ENCODE measurements at places on chromosomes 6 and 20.

GRCh38 chr6:42350911-42351310 is 100.8 kb downstream of the TRERF1 start:
- DNase-seq: no peak

- no peak for DNase-seq
These were observed 53.6 kb upstream of the BHLHE23 start for GRCh38 chr20:63060057-63060991.

DNA sequence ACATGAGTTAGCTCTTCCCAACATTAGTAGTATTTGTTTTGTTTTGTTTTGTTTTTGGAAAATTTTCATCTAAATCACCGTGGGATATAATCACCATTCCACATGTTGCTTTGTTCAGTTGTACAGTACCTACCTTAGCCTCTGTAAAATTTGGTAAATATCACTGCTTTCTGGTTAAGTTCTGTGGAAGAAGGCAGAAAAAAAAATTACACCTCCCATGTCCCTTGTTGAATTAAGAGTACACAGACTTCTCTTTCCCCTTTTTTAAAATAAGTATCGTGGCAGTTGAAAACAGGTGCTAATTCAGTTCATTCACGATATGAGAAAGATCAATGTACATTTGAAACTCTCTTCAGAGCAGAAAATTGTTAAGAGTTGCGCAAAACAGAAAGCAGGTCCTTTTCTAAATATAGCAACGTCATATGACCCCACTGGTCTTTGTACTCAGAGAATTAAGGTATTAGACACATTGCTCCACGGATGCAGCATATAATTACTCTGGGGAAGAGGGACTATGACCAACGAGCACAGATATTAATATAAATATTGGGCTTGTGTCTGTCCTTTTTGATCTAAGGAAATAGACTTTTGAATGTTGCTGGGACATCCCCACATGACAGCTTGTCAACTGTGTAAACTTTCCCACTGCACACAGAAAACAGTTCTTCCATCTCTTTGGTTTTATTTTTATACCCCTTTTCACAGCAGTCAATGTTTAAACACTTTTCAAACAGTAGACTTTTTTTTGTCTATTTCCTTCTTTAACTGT is 58.6 kb upstream of the ZNF217 start:
- DNase-seq: no peak

DNA sequence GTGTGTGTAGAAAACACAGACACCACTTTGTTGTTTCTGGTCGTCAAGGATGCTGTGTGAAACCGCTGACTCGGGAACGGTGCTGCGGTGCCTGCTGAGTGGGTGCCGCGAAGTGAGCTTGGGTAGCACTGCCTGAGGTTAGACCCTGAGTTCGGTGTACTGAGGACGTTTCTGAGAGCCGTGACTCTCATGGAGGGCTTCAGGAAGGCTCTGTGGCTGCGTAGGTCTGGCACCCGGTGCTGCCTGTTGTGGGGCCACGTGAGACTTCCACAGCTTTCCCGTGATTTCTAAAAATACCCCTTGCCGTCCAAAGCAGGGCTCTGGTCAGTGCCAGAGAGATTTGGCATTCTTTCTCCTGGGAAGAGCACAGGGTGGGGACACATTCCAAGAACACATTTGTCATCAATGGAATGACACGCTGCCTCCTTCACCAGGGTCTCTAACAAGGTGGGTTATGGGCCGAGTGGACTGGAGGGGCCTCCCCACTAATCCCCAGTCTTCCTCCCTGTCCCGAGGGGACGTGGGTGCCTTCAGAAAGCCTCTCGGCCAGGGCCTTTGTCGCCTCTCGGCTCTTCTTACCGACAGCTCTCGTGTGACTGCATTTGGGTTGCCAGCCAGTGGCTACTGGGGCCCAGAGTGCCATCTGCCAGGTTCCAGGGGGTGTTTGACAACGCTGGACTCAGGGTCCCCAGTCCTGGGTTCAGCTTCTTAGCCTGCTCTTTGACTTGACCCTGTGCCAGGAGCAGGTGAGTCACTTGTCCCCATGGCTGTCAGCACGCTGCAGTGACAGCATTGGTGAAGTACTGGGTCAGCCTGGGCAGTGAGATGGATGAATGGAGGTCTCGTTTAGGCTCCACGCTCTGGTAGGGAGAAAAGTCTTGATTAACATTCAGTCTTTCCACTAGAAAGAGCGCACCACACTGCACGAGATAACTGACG is 62.2 kb downstream of the SYNJ2 start:
- DNase-seq: no peak

GRCh38 chr6:6834356-6835222 is 246.1 kb downstream of the LY86 start:
- no peak for DNase-seq

DNA sequence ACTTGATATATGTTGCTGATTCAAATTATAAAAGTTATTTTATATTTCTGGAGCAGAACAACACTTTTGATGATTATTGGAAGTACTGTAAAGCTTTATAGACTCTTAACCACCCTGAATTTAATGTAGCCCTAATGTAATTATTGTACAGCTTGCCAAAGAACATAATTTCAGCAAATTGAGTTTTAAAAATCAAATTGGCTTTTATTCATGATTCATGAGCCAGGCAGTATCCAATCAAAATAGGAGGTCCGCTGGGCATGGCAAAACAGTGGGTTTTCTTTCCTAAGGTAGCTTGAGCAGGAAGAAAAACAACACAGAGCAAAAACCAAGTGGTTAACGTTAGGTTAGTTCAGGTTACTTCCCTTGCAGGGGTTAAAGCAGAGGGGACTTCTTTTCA is 64.8 kb upstream of the MAP7 start:
- no peak for DNase-seq
